ENCODE measurements at places on chromosomes 5 and 9.

- peak; percentile 91 for DNase-seq
Measured at GRCh38 chr5:95960667-95961616, 709 bp downstream of the ELL2 start.

DNA sequence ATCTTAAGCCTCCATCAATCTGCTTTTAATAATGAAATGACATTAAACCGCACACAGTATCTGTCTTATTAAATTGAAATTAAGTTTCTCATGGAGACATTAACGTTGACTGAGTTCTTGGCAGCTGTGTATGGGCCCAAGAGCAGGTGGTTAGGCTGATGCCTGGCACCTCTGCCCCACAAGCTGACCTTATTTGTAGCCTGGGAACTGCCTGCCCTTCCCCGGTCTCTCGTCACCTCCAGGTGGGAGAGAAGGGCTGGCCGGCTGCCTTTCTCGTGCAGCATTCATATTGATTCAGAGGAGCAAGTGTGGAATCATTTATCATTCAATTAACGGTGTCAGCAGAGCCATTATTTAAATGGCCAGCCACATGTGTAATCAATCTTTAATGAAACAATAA is 53.0 kb upstream of the FCN1 start:
- peak; percentile 31 for DNase-seq

GRCh38 chr5:192970-193831 is 1.9 kb downstream of the LRRC14B start:
- peak; percentile 60 for DNase-seq

GRCh38 chr9:134895908-134896833 is 15.6 kb downstream of the FCN2 start:
- DNase-seq = peak; percentile 6

GRCh38 chr5:77379558-77380061 is 112.5 kb downstream of the WDR41 start:
- peak; percentile 71 for DNase-seq

GRCh38 chr9:4491626-4491975 is 1.3 kb downstream of the SLC1A1 start:
- DNase-seq = no peak

GRCh38 chr9:5554254-5554653 is 43.9 kb downstream of the PDCD1LG2 start:
- no peak for DNase-seq

- no peak for DNase-seq
Measured at GRCh38 chr9:72440378-72440777, 75.4 kb upstream of the ZFAND5 start.

DNA sequence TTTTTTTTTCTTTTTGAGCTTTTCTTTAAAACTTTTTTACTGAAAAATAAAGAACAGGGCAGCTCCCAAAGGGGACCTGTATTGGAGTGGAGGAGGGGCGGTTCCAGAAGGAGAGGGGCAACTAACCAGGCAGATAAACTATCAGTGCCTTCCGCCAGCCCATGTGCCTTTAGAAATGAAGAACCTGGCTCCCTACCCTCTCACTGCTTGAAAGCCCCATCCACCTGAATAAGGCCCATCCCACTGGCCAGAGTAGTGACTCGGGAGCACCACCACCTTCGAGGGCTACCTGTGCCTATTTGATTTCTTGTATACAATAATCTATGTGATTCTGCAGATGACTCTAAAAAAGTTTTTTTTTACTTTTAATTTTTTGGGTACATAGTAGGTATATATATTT is 276.7 kb downstream of the PSAT1 start:
- DNase-seq = no peak

- DNase-seq = no peak
Measured at GRCh38 chr5:14667290-14667689, 2.8 kb downstream of the OTULIN start.

- DNase-seq = peak; percentile 53
Measured at GRCh38 chr9:135507104-135508035, 6.9 kb downstream of the MRPS2 start.

- no peak for DNase-seq
Measured at GRCh38 chr5:52770287-52770939, 17.3 kb upstream of the ITGA1 start.

- DNase-seq = no peak
Measured at GRCh38 chr5:168529374-168530234, 499 bp downstream of the FBLL1 start.

DNA sequence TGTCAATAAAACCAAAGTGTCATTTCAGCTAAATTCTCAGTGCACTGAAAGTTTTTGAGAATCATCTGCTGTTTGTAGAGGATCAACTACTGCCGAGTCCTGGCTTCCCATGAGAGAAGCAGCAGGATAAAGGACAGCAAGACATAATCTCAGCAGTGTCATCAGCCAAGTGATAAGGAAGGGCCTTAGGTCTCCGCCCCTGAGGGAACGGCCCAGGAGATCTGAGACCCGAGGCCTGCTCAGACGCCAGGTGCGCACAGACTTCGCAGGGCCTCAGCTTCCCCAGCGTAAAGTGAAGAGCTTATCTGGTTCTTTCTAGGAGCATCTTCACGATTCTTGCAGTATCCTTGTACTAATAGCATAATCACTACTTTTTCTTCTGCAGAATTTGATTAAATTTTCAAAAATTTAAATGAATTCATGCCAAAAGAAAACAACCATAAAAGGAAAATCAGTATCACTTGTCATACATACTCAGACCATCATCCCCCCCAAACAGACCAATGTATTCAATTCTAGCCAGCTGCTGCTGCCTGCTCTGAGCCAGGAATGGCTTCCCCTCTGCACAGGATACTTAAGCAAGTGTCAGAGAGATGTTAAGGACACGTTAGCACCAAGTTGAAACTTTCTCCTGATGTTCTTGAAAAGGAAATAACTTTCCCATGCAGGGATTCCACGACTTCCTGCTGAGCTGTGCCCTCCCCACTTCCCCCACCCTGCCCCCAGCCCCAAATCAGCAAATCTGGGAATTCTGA is 2.2 kb downstream of the GFPT2 start:
- no peak for DNase-seq

DNA sequence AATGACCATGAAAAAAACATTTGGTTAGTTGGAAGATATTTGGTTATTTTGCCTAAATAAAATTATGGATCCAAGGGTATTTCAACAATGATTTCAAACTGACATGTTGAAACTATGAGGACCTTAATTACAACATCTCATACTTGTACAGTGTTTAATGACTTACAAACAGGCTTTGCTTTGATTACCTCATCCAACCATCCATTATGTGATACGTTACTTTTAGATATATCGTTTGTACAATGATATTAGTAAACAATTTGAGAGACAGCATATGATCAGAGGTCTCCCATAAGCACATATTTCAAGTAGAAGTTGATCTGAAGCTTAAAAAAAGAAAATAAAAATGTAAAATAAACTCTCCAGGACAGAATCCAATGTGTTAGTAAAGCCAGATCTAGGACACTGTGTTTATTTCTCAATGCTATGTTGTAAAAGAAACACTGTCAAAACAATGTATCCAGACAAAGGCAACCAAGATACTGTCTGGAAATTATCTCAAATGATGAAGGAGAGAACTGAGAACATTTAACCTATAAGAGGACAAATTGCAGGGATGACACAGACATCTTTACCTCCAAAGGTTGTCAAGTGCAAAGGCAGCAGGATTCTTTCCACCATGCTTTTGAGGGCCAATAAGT is 116.0 kb upstream of the TARS1 start:
- DNase-seq = no peak

- DNase-seq = no peak
Measured at GRCh38 chr5:103929338-103930013, 366.9 kb upstream of the NUDT12 start.

DNA sequence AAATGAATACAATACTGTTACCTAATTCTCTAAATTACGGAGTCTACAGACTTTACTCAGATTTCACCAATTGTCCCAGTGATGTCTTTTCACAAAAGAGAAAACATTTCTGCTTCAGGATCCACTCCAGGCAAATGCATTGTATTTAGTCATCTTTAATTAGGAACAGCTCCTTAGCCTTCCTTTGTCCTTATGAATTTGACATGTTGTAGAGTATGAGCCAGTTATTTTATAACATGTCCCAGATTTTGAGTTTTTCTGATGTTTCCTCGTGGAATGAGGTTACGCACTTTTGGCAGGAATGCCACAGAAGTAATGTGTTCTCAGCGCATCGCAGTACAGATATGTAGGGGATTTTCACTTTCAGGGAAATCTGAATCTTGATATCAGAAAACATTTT is 10.5 kb downstream of the HABP4 start:
- DNase-seq = no peak

DNA sequence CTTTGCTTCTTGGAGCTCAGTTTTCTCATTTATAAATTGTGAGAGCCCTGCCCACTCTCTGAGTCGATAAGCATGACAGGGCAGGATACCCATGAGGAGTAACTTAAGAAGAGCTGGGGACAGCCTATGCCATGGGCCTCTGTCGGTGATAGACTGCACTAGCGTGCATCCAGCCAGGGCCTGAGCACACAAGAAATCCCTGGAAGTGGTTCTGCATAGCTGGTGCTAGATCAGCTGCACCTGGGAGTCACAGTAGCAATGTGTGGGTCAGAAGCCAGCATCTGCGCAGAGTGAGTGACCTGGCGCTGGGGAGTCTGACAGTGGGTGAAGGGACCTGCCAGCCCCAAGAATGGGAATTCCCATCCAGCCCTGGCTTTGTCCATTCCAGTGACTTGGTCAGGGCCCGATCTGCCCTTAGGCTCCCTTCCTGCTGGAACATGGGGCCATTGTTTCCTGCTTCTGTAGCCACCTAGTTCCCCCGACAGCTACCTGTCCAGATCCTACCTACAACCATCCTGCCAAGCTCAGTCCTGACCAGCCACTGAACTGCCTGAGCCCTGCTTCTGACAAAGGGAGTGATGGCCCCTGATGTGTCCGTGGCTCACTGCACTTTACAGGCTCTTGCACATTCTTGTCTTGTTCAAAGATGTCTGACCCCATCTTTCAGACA is 35.9 kb upstream of the NANS start:
- DNase-seq = no peak

GRCh38 chr5:67202828-67203227 is 6.2 kb upstream of the CD180 start:
- no peak for DNase-seq

- DNase-seq = no peak
Measured at GRCh38 chr5:179226696-179227095, 118.6 kb downstream of the ADAMTS2 start.

DNA sequence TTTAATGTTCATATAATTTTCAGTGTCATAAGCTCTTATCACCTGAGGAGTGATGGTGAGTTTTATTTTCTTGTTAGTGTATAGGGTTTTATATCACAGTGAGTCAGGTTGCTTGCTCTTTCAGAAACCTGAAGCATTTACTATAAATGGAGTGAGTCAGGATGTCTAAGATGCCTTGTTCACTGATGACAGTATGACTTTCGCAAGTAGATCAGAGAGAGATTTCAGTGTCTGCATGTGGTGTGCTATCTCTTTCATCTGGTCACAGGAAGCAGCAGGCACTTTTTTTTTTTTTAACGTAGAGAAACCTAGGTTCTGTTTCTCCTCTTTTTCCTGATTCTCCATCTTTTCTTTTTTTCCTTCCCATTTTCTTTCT is 237.1 kb downstream of the DMRTA1 start:
- DNase-seq = no peak

GRCh38 chr5:113749334-113749733 is 235.8 kb downstream of the YTHDC2 start:
- no peak for DNase-seq

GRCh38 chr5:35319333-35320002 is 89.2 kb upstream of the PRLR start:
- peak; percentile 76 for DNase-seq

GRCh38 chr5:109345699-109346098 is 64.1 kb downstream of the PJA2 start:
- no peak for DNase-seq

GRCh38 chr5:109997161-109997560 is 307.4 kb downstream of the MAN2A1 start:
- DNase-seq = no peak

- DNase-seq = no peak
Measured at GRCh38 chr9:111952559-111952958, 55.9 kb downstream of the UGCG start.

GRCh38 chr9:125391704-125392103 is 130.1 kb downstream of the GAPVD1 start:
- DNase-seq = no peak

DNA sequence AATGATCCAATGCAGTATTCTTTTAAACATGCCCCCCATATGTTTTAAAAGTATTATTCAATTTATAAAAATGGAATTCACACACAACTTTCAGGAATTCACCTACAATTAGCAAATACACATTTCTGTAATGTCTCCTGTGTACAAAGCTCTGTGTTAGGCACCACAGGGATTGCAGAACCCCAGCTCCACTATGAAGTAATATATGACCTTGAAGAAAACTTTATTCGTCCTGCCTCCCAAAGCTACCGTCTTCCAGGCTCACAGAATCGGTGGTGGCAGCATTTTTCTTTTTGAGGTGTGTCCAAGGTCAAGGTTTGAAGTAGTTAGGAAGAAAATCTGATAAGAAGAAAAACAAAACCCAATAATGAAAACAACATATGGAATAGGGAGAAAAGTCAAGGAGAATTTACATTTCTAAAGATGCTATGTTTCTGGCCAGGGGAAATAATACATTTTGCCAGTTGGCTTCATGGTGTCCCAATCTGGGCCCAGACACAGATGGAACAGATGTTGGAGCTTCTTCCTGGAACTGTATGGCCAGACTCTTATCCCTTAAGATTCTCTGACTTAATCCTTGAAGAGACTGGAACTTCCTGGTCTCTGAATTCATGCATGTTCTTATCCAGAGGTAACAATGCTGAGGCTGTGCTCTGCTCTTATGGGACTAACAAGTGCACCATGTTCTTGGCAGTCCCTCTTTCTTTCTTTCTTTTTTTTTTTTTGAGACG is 22.0 kb upstream of the LVRN start:
- DNase-seq = no peak

DNA sequence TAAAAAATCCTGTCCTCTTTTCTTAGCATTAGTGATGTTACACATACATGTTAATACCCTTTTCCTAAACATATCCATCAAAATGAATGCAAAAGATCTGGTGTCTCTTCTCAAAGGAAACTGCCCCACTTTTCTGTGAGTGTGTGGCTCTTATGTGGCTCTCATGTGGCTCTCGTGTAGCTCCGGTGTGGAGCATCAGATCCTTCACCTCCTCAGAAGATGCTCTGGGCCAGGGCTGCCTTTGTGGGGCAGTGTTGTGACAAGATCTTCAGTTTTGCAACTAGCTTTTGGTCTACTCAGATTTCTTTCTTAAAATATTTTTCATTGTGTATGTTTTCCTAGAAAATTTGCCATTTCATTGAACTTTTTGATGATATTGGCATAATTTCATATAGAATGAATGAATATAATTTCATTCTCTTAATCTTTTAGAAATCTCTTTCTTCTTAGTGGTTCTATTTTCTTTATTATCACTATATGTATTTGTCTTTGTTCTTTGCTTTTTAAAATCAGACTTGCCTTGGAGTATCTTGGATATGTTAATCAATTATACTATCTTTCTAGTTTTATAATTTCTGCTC is 19.4 kb downstream of the GARNL3 start:
- DNase-seq = no peak

DNA sequence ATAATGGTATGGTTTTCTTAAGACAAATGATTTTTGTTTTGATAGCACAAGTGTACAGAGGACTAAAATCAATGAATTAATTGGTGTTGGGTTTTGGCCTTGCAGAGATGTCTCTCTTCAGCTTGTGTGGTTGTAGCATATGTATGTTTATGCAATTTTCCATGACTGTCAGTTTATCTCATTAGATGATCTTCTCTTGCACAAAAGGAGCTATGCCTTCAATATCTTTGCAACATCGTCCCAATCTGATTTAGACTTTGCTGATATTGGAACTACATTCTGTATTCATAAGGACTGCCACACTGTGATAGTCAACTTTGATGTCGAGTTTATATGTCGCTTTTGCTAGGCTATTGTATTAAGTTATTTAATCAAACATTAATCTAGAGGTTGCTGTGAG is 140.0 kb upstream of the TAF11L2 start:
- no peak for DNase-seq
